Kidney (tissue), 22 donors: ENCODE measurements at places on chromosomes 2 and 18. TPM values are rescaled to one million over a fixed set of nuclear protein-coding genes. Genes with fewer than 3 reads are reported as not detected.
A peak's percentile ranks its signal among the peaks of the same experiment; 100 is the strongest.

The NEU2 gene
- polyA plus RNA-seq = not detected

The IL36G gene
- polyA plus RNA-seq = 1.7 TPM

The KATNAL2 gene
- 13.4 TPM for polyA plus RNA-seq

DNA sequence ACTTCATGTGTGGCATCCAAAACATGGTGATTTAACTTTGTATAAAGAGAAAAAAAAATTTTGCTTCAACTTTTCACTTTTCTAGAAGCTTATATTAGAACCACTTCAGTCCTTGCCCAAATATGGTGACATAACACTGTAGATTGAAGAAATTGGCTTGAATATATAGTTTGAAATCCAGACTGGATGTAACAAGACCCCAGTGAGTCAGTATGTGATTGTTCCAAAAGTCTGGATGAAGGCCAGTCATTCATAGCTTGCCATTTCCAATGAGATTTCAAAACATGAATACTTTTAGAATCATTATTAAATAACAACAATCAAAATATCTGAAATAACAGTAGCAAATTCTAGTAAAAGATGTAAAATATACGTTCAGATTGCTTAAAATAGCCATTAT lies 104.8 kb upstream of the FN1 start:
- DNase-seq = no peak

- peak; percentile 31 for DNase-seq
Observed at GRCh38 chr18:74498712-74499627, 2.8 kb downstream of the CNDP2 start.

DNA sequence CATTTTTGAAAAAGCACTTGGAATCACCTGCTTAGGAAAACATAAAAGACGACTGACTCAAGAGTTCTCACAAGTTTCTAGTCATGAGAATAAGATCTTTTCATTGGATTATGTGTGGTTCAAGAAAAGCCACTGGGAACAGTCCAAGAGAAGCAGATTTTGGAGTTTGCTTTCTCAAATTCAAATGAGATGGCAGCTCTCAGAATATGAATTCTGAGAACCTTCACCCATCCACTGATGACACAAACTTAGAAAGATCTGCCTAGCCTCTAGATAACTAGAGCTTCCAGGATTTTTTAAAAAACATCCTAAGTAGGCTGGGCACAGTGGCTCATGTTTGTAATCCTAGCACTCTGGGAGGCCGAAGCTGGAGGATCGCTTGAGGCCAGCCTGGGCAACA lies 26.8 kb downstream of the MEX3C start:
- no peak for DNase-seq

DNA sequence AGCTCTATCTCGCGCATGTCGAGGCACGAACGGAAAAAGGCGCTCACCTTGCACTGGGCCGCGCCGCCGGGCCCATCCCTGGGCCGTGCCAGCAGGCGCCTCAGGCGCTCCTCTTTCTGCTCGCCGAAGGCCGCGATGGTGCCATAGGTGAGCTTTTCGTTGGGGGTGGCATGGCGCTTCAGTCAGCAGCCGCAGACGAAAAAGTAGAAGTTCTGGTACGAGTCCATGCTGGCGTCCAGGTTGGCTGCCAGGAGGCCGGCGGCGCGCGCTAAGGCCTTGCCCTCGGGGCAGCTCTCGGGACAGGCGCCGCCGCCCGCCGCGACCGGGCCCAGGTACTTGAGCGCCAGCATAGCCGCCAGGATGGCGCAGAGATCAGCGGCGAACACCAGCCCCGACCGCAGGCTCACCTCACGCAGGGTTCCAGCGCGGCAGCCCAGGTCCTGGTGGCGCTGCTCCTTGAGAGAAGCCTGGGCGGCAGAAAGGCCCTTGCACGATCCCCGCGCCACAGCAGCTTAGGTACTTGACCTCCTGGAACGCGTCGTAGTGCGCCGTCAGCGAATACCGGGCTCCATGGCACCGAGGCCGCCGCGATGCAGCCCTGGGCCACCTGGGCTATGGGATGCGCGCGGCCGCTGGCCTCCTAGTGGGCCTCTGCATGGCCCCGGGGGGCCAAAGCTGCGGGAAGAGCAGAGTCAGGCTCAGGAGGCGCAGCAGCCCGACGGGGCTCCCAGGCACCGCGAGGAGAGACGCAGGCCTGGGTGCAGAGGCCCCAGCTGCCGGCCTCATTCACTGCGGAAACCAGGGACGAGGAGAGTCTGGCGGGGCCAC lies 12.8 kb downstream of the ALPG start:
- DNase-seq = peak; percentile 46
